ENCODE measurements at places on chromosomes 13 and 19.

DNA sequence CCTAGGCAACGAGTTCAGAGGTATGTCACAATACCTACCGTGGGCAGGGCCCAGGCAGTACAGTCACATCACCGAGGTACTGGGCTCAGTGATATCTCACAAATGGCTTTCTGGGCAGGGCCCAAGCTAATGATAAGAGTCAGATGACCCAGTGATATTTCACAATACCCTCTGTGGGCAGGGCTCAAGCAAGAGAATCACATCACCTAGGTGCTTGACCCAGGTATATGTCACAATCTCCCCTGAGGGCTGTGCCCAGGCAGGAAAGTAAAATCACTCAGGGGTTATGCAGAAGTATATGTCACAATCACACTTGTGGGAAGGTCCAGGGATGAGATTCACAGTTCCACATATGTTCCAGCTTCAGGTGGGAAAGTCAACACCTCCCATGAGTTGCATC, 45.3 kb downstream of the ZNF729 start:
- ATAC-seq = no peak

DNA sequence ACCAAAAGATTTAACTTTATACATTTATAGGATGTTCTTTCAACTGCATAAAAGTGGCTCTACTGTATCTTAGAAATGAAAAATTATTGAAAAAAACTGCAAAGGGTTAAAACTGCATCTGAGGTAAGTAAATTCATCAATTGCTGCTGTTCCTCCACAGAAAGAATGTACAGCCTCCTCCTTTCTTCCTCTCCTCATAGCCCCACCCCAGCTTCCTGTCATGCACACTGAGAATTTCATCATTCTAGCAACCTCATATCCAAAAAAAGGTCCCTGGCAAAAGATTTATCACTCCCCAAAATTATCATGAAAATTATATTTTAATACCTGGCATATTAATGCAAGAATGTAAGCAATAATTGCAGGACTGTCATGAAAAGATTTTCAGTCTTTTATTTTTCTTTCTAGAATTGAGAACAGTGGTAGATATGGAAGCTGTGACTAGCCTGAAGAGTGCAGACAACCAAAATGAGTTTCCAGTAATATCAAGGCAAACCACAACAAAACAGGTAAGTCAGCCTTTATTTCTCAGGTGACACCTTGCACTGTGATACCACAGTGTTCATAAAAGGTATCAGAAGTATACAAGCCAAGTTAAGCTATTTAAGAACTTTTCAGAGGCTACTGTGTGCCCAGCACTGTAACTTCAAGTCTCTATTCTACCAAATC, 110.8 kb downstream of the SUCLA2 start:
- ATAC-seq = no peak

GRCh38 chr13:112733661-112734379, 44.0 kb downstream of the ATP11A start:
- no peak for ATAC-seq

DNA sequence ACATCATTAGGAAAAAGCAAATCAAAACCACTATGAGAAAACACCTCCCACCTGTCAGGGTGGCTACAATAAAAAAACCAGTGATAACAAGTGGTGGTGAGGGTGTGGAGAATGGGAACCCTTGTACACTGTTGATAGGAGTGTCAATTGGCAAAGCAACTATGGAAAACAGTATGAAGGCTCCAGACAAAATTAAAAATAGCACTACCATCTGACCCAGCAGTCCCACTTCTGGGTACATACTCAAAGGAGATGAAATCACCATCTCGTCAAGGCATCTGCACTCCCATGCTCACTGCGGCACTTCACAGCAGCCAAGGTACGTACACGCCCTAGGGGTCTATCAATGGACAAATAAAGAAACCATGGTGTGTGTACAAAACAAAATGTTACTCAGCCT, 715.1 kb downstream of the UQCRFS1 start:
- ATAC-seq = no peak

DNA sequence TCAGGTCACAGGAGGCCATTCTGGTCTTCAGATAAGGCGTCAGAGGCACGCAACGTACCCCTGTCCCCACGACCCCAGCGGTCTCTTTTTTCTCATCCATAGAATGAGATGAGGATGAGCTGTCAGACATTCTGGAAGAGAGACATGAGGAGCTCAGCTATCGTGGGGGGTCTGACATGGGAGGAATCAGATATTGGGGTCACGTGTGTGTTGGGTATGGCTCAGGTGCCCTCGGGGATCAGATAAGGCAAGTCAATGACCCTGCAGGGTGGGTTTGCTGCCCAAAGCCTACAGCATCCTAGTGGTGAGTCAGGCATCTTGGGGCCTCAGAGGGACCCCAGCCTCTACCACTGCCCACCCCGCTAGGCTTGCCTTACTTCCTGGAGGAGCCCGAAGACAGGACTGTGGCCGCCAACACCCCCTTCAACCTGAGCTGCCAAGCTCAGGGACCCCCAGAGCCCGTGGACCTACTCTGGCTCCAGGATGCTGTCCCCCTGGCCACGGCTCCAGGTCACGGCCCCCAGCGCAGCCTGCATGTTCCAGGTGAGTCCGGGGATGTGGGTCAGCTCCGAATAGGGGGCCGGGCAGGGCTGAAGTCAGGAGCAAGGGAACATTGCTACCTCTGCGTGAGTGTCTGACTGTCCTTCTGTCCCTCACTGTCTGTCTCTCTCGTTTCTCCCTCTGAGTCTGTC, 2.6 kb downstream of the AXL start:
- no peak for ATAC-seq

DNA sequence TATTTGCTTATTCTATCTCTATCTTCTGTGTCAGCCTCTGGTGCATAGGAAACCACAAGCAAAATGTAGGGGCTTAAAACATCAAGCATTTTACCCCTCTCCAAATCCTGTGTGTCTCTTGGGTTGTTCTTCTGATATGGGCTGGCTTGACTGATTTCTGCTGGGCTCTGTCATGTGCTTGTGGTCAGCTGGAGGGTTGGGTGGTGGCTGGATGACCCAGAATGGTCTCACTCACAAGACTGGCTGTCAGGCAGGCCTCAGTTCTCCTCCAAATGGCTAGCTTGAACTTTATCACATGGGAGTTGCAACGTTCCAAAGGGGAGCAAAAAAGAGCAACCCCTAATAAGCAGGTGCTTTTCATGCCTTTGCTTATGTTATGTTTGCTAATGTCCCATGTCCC, 9.6 kb upstream of the LYPD5 start:
- ATAC-seq = no peak

DNA sequence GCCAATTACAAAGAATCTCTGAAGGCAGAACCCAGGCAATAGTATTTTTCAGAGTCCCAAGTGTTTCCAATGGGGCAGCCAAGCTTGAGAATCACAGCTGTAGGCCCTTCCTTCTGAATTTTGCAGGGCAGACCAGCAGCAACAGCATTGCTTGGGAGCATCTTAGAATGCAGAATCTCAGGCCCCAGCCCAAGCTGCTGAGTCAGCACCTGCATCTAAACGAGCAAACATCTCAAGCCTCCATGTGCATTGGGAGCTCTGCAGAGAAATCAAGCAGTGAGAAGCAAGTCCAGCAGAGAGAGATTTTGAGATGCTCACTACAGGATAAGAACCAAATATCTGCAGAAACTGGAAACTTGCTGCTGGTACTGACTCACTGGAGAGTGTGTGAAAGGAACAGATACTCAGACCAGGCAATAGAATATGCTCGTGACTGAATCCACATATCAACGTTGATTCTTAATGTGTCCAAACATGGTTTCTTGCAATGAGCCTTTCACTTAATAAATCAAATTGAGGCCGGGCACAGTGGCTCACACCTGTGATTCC, 81.5 kb upstream of the TNFSF11 start:
- ATAC-seq = no peak

GRCh38 chr13:67023130-67023876, 206.8 kb downstream of the PCDH9 start:
- ATAC-seq = no peak

GRCh38 chr19:35497406-35497805, 7.1 kb upstream of the KRTDAP start:
- ATAC-seq = no peak

DNA sequence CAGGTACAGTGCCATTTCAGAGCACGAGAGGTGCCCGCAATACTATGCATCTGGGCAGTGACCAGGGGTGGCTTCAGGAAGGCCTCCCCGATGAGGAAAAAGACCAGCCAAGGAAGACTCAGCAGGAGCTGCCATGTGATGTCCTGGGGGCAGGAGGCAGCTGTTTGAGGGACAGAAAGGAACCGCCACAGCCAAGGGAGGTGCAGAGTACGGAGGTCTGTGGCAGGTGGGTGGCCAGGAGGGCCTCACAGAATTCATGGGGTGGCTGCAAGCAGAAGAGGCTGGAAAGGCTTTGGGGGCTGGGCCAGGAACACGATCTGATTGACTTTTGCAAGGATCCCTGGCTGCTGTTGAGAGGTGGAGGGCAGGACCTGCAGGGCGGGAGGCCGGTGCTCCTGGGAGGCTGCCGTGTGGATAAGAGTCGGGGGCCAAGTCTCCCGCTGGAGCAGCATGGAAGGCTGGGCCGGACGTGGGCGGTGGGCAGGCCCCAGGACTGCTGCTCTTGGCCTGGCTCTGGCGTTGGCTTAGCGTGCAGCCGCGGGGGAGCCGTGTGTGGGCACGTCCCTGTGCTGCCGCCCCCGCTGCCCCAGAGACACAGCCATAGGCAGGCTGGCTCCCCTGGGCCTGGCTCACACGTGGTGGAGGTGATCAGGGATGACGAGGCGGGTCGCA, 29.1 kb downstream of the CEBPA start:
- ATAC-seq = no peak

DNA sequence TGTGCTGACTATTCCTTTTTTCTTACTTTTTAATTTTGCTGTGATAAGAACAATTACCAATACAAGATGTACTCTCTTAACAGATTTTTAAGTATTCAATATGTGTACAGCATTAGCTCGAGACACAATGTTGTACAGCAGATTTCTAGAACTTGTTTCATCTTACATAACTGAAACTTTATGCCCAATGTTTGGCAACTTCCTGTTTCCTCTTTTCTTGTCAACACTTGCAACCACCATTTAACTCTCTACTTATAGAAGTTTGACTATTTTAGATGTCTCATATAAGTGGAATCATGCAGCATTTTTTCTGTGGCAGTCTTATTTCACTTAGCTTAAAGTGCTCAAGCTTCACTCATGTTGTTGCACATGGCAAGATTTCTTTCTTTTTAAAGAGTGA, 1426.8 kb downstream of the SLITRK5 start:
- no peak for ATAC-seq

DNA sequence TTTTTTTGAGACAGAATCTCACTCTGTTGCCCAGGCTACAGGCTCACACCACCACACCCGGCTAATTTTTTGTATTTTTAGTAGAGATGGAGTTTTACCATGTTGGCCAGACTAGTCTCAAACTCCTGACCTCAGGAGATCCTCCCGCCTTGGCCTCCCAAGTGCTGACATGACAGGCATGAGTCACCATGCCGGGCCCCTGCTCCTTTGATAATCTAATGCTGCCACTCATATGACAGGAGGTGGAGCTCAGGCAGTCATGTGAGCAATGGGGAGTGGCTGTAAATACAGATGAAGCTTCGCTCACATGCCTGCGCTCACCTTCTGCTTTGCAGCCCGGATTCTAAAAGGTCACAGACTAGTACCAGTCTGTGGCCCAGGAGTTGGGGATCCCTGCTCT, 25.1 kb downstream of the ARHGEF18 start:
- ATAC-seq = peak; percentile 35

DNA sequence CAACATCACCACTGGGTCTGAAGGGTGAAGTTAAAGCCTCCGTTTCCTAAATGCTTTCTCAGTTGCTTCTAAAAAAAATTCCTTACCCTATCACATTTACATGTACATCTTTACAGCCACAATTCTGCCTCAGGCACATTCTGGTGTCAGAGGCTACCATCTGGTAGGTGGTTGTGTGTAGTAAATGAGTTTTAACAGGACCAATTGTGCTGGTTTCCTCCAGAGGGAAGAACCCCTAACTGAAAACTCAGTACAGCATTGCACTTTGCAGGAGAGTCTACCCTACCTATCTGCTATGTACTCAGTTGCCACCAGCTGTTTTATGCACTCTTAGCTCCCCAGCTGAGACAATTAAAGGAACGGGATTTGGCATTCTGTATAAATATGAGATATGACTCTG, 1576.5 kb downstream of the PCDH9 start:
- ATAC-seq = no peak

- no peak for ATAC-seq
Measured at GRCh38 chr13:93976528-93976927, 503.0 kb downstream of the DCT start.

- no peak for ATAC-seq
Measured at GRCh38 chr13:43895940-43896339, 16.2 kb downstream of the LACC1 start.

- no peak for ATAC-seq
Measured at GRCh38 chr19:17490411-17490810, 20.1 kb downstream of the SLC27A1 start.

DNA sequence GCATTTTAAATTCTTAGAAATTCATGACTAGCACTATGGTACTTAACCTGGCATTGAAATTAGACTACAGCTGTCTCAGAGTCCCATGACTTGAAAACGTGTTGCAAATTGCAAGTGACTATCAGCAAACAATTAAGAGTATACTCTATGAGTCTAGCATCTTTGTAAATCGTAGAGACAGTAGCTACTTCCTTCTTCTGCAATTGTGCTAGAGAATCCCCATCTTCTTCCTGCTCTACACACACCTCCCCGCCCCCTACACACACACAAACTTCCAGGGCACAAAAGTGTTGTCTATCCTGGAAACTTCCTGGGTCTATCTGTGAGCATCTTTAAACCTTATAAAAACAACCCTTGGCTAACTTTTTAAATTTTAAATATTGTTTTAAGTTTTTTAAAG, 35.2 kb upstream of the MIR17HG start:
- peak; percentile 30 for ATAC-seq

- ATAC-seq = no peak
Measured at GRCh38 chr13:80523134-80523533, 182.2 kb upstream of the SPRY2 start.

- ATAC-seq = no peak
Measured at GRCh38 chr19:2479556-2480194, 3.7 kb downstream of the GADD45B start.

- peak; percentile 27 for ATAC-seq
Measured at GRCh38 chr19:12665281-12665573, 1.3 kb downstream of the MAN2B1 start.

- no peak for ATAC-seq
Measured at GRCh38 chr13:103471896-103472295, 405.7 kb upstream of the SLC10A2 start.

DNA sequence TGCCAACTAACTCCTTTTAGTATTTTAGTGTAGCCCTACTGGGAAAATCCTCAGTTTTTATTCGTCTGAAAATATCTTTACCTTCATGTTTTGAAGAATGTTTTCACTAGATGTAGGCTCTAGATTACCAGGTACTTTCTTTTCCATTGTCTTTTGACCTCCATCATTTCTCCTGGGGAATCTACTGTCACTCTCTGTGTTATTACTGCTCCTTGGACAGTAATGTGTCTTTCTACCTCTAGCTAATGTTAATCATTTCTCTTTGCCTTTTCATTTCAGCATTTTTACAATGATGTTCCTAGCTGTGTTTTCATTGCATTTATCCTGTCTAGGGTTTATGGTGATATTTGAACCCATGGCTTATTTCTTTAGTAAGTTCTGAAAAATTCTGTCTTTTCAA, 61.9 kb downstream of the SPACA7 start:
- ATAC-seq = no peak

All from activated CD4-positive, CD25-positive, alpha-beta regulatory T cell treated with anti-CD3 and anti-CD28 coated beads, Interleukin-2, amount 50 U/mL, for 24 hours (primary cell).